Fibroblast of skin of scalp (primary cell): ENCODE measurements at places on chromosomes 2 and 18.
A peak's percentile ranks its signal among the peaks of the same experiment; 100 is the strongest.

DNA sequence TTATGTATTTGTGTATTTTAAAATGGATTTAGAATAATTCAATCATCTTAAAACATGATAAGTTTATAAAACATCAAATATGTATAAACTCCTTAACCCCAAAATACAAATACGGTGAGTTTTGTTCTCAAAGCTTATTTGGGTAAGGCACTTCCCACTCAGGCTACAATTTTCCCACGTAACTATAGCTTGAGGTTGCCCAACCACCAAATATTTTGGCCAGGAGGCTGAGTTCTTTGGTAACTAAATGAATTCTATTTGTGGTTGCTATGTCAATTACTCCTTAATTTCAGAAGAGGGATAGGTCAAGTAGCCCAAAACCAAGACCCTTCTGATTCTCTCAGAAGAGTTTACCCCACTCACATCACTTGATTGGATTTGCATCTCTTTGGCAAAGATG, 70.4 kb downstream of the MYL12B start:
- peak; percentile 18 for DNase-seq

DNA sequence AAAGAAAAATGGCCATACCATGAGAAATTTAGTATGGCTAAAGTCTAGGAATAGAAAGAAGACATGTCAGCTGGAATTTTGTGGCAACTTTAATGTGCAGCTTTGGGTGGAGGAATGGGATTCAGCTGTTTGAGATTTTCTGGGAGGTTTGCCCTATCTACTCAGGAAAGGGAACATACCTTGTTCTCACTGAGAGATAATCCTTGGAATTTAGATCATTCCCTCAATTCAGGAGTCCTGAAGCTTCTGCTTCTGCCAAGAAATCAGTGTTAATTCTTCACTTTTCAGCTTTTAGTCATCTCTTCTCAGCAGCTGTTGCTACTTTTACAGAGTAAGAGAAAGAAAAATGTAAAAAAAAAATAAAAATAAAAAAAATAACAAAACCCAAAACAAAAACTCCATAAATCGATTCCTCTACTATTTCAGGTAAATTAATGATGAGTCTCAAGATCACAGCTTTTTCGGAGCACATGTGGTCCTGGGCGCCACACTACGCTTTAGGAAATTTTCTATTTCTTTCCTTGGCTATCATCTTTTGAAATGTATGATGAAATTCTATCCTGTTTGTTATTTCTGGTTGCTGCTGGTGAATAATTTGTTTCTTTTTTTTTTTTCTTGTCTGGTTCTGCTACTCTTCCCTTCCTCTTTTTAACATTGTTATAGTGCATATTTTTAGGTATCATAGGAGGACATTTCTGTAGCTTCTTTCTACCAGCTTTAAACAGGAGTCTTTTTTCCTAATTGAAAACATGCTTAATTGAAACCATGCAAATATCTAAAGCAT, 18.9 kb upstream of the BAZ2B start:
- peak; percentile 65 for DNase-seq

DNA sequence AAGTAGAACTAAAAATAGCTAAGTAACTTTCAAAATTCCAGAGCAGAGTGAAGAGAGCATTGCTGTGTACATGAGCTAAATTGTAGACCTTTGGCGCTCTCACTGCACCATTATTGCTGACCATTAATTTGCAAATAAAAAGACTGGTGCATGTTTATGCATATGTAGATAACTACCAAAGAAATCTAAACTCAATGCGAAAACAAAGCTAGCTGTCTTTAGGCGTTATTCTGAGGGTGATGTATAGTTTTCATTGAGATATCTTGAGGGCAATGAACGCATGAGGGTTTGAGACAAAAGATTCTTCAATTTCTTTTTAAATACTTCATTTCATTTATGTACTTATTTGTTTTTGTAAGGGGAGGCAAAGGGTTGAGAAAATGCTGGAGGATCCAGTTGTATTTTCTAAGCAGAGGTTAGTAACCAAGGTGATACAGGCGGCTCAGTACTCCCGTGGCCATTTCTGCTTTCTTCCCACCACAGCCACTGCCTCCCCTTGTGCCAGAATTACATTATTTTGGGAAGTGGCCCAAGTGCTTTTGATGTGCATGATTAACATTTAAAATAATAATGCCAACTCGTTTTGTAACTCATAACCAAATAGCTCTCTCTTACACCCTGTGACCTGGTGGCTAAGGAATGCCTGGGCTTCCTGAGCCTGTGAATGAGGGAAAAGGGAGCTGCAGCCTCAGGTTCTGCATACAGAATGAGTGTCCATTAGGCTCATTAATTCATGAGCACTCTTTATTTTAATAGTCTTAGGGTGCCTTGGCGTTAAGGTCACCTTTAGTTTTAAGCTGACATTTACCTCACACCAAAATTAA, 797.8 kb upstream of the GYPC start:
- no peak for DNase-seq

DNA sequence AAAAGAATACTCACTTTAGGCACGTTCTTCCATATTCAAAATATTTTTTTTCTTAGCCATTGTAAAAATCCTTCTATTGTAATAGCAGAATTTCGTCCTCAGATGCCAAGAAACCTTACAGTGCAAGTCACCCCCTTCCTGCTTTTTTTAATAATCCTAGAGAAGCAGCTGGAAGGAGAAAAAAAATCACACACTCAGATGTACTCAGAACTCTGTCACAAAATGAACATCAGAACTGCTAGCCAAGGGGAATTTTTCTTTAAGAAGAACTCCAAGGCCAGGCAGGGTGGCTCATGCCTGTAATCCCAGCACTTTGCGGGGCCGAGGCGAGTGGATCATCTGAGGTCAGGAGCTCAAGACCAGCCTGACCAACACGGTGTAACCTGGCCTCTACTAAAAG, 127.3 kb upstream of the SPATS2L start:
- DNase-seq = no peak

DNA sequence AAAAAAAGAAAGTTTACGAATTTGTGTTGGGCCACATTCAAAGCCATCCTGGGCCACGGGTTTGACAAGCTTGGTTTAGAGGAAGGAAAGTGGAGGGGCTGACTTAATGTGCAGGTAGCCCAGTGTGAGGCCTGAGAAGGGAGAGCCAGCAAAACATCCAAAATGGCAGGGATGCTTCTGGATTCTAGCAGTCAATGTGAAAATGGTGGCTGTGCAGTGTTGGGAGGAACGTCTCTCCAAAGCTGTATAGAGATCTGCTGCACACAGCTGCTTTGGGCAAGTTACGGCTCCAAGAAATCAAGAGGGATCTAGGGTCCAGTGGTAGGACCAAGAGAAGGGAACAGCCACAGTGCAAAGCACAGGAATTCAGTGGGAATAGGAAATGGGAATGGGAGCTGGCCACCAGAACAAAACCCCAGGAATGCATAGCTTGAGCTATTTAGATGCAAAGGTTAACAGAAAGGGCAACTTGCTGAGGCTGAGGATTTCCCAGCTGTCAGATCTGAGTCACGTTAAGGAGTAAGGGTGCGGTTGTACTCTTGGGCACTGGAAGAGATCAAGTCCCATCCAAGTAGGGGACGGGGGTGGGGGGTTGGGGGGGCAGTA, 70.6 kb downstream of the B3GNT2 start:
- peak; percentile 70 for DNase-seq
